ENCODE measurements at places on chromosomes 13 and 19.

- no peak for DNase-seq
These were observed 1.1 kb upstream of the EPN1 start for GRCh38 chr19:55673889-55674288.

DNA sequence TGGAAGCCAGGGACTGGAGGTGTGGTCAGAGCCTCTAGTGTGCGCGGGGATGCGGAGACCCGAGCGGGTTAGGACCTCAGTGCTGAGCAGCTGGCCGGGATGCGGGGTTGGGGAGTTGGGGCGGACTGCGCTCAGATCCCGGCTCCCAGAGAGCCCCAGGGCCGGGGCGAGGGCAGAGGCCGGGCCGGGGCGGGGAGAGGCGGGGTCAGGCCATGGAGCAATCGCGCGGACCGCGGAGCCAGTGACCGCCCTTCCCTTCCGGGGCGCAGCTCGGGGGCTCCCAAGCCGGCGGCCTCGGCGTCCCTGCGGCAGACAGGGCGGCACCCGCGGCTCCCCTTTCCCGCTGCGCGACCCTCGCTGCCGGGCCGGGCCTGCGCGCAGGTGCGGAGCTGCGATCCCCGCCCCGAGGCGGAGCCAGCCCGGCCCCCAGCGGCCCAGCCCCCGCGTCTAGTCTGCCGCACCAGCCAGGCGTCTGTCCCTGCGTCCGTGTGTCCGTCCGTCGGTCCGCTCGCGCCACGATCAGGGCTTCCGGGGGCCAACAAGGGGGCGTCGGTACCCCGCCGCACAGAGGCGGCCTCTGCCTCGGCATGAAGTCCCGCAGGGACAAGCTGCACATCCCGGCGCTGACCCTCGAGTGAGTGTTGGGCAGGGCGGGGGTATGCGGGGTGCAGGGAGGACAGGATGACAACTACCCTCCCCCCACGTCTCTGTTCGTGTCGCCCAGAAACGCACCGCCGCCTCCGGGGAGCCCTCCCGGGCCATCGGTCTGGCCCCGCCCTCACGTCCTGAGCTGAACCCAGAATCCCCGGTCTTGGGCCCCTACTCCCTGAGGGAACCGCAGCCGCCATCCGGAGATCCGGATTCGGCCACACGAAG lies 12.4 kb downstream of the MAST3 start:
- DNase-seq = peak; percentile 78

GRCh38 chr19:662962-663681 lies at the start of gene RNF126:
TSS of gene RNF126 (minus strand) at chr19:663214. CDS start at chr19:663121, 93 bp downstream.
- peak; percentile 97 for DNase-seq

- peak; percentile 86 for DNase-seq
These were observed 4.2 kb downstream of the LTBP4 start for GRCh38 chr19:40605216-40605971.

GRCh38 chr19:42295831-42296525 lies 6.0 kb upstream of the PRR19 start:
- peak; percentile 98 for DNase-seq

GRCh38 chr19:39752390-39752789 lies 14.6 kb upstream of the CLC start:
- DNase-seq = no peak

DNA sequence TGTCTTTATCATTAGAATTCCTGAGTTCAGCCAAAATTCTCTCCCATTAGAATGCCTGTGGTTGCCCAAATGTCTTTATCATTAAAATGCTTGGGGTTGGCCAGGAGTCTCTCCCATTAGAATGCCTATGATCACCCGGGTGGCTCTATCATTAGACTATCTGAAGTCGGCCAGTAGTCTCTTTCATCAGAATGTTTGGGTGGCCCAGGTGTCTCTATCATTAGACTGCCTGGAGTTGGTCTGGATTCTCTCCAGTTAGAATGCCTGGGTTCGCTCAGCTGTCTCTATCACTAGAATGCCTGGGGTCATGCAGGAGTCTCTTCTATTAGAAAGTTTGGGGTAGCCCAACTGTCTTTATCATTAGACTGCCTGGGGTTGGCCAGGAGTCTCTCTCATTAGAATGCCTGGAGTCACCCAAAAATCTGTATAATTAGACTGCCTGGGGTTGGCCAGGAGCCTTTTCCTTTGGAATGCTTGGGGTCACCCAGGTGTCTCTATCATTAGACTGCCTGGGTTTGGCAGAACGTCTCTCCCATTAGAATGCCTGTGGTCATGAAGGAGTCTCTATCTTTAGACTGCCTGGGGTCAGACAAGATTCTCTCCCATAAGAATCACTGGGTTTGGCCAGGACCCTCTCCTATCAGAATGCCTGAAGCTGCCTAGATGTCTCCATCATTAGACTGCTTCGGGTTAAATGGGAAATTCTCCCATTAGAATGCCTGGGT lies 1478.3 kb downstream of the UQCRFS1 start:
- DNase-seq = no peak

DNA sequence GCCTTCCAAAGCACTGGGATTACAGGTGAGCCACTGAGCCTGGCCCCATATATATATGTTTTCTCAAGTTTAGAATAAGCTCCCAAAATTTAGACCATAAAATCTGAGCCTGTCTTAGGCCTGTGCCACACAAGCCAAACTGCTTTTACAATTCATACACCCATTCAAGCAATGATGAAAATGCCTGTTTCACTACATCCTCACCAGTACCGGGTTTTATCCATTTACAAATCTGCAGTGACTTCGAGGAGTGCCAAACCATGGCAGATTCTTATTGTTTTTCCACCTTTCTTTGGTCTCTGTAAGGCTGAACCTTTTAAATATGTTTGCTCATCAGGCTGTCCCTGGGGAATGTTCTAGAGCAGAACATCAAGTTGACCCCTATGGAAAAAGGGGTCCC lies 9.6 kb upstream of the NFIC start:
- DNase-seq = no peak

DNA sequence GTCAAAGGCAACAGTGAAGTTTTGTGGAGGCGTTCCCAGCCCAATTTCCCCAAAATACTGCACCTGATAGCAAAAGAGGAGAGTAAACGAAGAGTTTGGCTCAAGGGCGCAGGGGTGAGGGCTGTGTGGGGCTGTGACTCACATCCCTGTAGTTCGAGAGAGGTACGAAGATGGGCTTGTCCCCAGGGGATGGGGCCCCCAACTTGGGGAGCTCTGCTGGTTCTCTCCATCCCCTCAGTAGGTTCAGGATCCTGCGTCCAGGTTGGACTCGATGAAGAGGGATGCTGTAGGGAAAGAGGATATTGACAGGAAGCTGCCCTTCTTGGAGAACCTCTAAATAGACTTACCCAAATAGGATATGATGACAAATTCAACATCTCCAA lies 3.4 kb downstream of the NAPSA start:
- no peak for DNase-seq

DNA sequence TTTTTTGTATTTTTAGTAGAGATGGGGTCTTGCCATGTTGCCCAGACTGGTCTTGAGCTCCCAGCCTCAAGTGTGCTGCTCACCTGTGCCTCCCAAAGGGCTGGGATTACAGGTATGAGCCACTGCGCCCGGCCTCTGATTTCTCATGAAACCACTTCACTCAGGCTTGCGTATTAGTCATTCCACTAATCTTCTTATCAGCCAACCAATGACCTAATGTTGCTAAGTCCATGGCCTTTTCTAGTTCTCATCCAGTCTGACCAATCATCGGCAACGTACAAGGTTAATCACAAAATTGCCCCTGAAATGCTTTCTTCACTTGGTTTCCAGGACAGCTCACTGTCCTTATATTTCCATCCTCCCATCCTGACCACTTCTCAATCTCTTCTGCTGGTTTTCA lies 605.3 kb upstream of the SLC10A2 start:
- no peak for DNase-seq

GRCh38 chr13:38012096-38012495 lies 142.5 kb upstream of the TRPC4 start:
- DNase-seq = no peak

DNA sequence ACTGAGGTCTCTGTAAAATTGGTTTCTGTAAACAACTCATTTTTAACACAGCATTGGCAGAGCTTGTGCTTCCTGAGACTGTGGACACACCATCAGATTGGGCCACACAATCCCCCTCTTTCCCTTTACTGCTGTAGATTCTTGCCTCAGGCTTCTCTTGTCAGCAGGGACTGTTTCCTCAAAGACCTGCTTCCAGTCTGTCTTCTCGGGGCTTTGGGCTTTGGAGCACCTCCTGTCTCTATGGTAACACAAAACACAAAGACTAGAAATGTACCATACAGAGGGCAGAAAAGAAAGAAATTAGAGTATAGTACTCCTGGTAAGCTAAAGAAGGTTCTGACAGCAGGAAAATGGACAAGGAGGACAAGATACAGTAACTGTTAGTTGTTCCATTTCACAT lies 484.5 kb downstream of the DIAPH3 start:
- DNase-seq = no peak

Data from activated CD8-positive, alpha-beta memory T cell treated with anti-CD3 and anti-CD28 coated beads, Interleukin-2, amount 50 U/mL, for 48 hours (primary cell).